Glomerular endothelial cell (primary cell): ENCODE measurements at places on chromosomes 4 and X. TPM values are rescaled to one million over a fixed set of nuclear protein-coding genes. Genes with fewer than 3 reads are reported as not detected.

DNA sequence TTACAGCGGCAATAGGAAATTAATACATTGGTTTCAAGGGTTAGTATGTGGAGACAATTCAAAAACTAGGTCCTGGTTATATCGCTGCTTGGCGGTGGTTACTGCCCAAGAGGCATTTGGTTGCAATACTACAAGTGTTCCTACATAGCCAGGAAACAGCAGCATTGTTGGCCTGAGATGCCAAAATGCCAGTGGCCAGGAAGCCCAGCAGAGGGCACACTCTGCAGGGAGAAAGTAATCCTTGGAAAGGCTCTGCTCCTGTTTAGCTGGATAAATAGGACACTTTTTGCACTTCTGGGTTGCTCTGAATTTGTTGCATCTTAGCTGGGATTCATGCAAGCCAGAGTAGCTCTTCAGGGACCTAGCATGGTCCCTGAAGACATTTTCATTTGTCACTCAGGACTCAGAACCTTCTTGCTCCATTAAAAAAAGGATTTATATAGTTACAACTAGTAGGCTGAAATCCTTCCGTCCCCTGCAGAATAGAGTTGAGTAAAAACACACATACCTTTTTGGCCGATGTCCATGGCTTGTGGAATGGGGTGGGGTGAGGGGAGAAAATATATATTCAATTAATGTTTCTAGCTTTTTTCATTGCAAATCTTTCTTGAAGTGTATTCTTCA lies 8.1 kb upstream of the GPR119 start:
- no peak for DNase-seq

- DNase-seq, result peak; percentile 95
Measured at GRCh38 chr4:53943345-53944085, 120.9 kb downstream of the CHIC2 start.

MAGEA8 gene
- total RNA-seq, result not detected in 2 replicates

GRCh38 chr4:25330905-25331808 lies 18.6 kb downstream of the ZCCHC4 start:
- no peak for DNase-seq

GPRASP1 gene
- 0.58 and 1.9 TPM in 2 replicates for total RNA-seq

DNA sequence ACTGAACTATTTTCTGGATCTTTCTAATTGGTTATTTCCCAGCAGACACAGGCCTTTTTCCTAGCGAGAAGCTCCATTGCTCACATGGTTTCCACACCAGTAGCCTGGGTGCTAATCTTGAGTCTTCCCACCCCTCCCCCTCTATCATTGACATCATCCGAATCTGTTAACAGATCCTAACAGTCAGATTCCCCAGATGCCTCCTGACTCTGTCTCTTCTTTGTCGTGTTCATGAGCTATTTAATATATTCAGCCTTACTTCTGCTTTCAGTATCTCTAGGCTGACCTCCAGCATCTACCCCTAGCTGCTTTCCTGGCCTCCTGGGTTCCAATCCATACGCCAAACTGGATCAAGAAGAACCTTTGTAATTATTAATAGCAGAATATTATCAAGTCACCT lies 85.0 kb downstream of the CLNK start:
- DNase-seq, result no peak
